ENCODE measurements at places on chromosomes 5 and 9.

DNA sequence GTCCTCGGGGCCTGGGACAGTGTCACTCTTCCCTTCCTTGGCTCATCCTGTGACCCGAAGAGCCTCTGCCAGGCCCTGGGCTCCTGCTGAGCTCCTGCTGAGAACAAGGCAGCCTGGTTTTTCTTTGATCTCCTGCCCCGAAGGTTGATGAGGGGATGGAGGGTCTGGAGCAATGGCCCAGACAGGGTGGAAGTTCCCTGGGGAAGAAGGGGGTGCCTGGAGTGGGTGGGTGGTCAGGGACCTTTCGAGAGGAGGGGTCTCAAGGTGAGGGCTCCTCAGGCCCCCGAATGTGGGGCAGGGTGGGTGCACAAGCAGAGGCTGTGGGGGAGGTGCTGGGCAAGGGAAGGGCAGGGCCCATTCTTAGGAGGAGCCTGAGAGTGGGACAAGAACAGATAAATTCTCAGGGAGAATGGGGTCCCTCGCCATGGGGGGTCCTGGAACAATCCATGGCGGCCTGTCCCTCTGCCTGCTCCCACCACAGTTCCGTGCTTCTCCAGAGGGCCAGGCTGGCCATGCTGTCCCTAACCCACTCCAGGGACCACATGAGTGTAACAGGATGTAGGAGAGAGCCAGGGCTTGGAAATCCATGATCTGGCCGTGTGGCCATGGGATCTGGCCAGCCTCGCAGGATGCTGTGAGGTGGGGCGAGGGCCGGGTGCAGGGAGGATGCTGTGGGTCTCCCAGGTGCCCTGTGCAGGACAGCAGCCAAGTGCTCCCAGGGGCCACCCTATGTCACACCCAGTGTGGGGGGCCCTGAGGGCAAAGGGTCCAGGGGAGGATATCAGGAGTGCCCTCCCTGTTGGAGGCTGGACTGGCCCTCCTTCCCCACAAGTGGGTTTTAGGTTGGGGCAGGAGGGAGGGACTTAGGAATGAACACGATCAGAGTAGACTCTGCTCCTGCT is 128.5 kb upstream of the LPCAT1 start:
- DNase-seq, result no peak

GRCh38 chr9:127277099-127277498 is 12.5 kb downstream of the GARNL3 start:
- no peak for DNase-seq

GRCh38 chr5:122200450-122200849 is 71.1 kb downstream of the ZNF474 start:
- no peak for DNase-seq

GRCh38 chr5:130109152-130109551 is 204.9 kb downstream of the CHSY3 start:
- DNase-seq, result no peak

GRCh38 chr9:76932757-76933156 is 26.8 kb upstream of the PRUNE2 start:
- DNase-seq, result no peak

DNA sequence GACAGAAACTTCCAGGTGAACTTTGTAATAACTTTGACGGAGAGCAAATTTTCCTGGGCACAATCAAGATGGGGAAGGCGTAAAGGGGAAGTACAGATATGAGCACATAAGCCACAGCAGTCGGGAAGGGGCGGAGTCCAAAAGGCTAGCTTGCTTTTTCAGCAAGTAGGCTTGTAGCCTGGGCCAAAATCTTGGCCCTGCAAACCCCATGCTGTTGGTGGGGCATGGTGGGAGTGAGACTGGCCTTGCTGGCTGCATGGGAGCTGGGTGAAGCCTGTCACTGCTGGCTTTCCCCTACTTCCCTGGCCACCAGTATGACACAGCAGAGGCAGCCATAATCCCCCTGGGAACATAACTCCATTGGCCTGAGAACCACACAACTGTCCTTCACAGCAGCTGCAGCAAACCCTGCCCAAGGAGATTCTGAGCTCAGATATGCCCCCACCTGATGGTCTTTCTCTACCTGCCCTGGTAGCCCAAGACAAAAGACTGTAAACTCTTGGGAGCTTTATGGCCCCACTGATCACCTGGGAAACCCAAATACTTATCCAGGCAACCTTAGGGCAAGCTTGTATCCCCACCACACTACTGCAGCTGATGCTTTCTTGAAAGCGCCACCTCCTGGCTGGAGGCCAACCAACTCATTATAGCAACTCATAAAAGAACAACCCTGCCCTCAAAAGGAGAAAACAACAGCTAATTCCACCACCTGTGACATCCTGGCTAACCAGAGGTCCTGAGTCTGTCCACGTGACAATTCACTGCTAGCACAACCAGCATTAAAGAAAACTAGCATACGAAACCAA is 24.0 kb downstream of the DCTN4 start:
- no peak for DNase-seq

GRCh38 chr9:95726756-95727155 is 148.7 kb upstream of the ERCC6L2 start:
- no peak for DNase-seq

DNA sequence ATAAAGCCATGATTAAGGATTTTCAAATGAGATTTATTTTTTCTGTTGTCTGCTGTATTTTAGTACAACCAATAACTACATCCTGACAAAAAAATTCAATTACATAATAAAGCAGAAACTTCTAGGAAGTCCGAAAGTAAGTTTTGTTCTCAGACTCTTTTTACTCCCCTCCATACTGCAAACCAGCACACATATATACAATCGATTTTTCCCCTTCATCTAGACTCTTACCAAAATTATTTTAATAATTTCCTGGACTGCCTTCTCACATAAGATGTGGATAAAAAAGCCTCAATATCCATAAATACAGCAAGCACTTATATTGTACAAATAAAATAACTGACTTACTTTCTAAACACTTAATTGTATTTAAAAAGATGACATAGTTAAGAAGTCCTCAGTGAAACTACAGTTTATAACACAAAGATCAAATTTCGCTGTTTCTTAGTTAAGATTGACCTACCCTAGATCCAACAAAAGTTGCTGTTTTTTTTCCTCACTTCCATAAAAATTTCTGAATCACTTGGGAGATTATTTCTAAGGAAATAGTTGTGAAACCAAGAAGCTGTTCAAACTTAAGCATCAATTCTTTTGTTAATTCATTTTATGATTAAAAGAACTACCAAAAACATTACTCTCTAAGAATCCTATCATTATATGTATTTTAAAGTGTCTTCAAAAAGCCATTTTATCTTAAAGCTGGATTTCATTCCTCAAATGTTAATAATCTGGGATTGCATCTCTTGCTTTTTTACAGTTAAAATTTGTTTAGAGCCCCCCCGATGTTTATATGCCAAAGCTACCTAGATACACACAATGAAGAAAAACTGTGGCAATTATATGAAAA is 74.7 kb upstream of the IFNE start:
- DNase-seq, result no peak

DNA sequence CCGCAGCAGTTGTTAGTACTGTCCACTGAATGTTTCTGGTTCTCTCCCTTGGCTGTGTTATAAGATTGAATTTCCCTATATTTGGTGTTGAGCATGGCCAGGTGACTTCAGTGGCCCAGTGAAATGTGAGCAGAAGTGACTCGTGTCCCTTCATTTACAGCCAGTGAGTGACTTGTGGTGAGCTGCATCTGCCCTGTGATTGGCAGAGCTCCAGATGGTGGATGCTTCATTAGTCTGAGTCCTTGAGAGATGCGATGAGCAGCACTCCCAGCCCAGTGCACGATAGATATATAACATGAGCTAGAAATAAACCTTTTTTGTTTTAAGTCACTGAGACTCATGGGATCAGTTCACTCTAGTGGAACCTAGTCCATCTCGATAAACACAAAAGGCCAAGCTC is 19.3 kb downstream of the PCSK5 start:
- DNase-seq, result no peak

GRCh38 chr9:124800306-124801259 is 23.6 kb downstream of the OLFML2A start:
- no peak for DNase-seq

DNA sequence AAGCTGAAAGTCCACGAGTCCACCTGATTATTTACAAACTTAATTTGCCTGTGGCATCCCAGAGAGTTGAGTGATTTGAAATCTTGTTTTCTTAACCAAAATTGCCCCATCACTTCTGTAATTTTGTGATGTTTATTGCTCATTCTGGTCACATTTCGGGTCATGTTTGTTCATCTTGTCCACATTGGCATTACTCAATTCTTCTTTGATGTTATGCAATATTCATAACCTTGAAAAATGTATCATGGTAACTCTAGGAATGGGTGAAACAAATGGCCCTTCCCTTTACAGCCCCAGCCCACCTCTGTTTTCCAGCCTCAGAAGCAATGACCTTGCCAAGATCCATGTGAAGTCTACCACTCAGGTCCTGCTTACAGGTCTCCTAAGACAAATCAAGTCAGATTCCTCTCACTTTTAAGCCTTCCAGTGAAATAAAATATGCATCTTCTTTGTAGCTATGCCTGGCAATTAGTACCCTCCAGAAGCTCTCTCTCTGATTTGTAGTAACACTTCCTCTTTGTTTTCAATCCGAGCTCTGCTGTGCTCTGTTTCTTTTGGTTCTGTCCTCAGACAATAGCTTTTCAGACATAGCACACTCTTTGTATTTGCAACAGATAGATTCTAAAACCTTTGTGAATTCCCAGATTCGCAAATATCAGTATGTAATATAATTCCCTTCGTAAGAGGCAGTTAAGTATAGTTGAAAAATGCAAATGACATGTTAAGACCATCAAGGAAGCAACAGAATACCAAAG is 330.3 kb upstream of the IRX1 start:
- DNase-seq, result no peak

DNA sequence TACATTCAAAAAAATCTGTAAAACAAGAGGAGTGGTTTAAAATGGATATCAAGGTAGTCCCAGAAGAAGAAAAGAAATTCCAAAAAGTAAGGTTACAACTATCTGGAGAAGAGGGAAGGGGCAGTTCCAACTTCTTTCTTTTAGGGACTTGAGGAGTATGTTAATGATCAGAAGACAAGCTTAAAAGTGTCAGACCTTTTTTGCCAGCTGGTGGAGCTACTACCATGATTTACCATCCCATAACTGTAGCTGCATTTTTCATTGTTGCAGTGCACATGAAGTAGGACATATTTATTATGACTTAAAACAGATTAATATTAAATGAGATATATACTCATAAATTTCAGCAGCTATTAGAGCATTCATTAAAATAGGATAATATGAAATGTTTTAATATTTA is 158.5 kb upstream of the RGS7BP start:
- no peak for DNase-seq

DNA sequence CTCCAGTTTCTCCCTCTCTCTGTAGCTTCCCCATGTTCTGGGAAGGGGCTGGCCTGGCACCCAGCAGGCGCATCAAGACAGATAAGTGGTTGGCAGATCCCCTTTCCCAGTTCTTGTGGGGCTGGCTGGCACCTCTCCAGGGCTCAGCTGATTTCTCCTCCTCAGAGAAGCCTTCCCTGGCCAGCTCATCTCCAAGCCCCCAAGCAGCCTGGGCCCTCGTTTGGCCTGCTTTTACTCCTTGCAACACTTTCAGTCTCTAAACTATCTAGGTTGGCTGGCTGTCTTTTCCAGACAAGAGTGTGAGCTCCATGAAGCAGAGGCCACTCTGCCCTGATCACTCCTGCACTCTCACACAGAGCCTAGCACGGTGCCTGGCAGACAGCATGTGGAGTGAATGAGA is 13.5 kb downstream of the MACROH2A1 start:
- DNase-seq, result no peak

- DNase-seq, result no peak
Measured at GRCh38 chr5:14773588-14773987, 98.0 kb downstream of the ANKH start.

DNA sequence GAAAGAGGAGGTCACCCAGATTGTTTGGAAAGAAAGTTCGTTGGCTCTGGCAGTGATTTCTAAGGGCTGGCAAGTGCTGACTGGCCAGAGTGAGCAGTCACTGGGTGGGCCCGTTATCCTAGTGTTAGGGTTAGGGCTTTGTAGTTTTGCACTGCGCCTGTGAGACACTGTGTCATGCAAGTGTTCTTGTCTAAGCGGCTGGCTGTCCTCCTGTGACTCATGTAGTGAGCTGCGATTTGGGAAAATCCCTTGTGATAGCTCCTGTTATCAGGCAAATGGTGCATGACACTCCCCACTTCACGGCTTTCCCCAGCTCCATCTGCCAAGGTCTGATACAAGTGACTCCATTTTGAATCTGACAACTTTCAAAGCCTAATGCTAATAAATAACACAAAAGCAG is 526.0 kb upstream of the ADAMTS16 start:
- DNase-seq, result no peak

DNA sequence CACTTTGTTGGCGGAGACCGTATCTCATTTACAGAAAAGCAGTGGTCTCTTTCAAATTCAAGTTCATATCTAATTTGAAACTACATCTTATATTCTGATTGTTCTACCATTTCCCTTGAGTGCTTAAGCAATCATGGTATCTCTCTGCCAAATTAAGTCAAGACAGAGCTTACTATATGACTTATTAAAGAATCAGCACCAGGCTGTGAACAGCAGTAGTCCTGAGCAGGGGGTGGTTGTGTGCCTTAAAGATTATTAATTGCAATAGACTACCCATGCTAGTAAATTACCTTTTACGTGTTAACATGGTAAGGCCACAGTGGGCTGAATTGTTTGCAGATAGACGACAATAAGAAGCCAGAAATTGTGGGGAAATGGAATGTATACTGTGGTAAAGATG is 21.5 kb downstream of the SNCAIP start:
- no peak for DNase-seq

- peak; percentile 64 for DNase-seq
Measured at GRCh38 chr5:177128551-177128981, 5.0 kb upstream of the NSD1 start.

- DNase-seq, result no peak
Measured at GRCh38 chr5:66739021-66739420, 142.8 kb downstream of the MAST4 start.

- no peak for DNase-seq
Measured at GRCh38 chr9:27388150-27388549, 91.2 kb upstream of the EQTN start.

GRCh38 chr5:73901455-73901854 is 275.5 kb downstream of the ARHGEF28 start:
- DNase-seq, result no peak

GRCh38 chr5:147046281-147046680 is 167.7 kb upstream of the PPP2R2B start:
- no peak for DNase-seq

DNA sequence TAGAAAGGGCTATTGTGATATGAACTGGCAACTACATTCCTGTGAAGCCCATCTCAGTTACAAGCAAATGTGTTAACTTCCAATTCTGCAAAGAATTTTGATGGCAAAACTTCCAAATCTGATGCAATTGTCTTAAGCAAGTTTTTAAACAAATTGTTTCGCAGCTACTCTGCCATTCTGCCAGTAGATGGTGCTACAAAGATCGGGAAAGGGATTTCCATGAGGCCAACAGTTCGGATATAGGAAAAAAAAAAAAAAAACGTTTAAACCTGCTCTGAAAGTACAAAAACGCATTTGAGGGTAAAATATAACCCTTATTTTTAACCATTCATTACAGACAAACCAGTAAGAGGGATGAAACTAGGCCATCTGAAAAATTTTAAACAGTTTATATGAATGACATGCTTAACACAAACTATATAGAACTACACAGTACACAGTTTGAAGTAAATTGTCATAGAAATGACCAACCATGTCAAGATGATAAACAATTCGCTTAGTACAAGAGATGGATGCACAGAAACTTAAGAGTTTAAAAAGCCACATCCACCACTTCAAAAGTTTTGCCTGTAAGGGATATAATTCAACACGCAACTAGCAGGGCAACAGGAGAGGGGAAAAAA is 2.2 kb downstream of the HNRNPA0 start:
- peak; percentile 61 for DNase-seq

GRCh38 chr9:28921857-28922500 is 1348.7 kb upstream of the C9orf72 start:
- no peak for DNase-seq

Measured in natural killer cell (primary cell).